ENCODE measurements at places on chromosomes 7 and 10.

- DNase-seq = no peak
Measured at GRCh38 chr10:73576890-73577591, 14.1 kb downstream of the USP54 start.

DNA sequence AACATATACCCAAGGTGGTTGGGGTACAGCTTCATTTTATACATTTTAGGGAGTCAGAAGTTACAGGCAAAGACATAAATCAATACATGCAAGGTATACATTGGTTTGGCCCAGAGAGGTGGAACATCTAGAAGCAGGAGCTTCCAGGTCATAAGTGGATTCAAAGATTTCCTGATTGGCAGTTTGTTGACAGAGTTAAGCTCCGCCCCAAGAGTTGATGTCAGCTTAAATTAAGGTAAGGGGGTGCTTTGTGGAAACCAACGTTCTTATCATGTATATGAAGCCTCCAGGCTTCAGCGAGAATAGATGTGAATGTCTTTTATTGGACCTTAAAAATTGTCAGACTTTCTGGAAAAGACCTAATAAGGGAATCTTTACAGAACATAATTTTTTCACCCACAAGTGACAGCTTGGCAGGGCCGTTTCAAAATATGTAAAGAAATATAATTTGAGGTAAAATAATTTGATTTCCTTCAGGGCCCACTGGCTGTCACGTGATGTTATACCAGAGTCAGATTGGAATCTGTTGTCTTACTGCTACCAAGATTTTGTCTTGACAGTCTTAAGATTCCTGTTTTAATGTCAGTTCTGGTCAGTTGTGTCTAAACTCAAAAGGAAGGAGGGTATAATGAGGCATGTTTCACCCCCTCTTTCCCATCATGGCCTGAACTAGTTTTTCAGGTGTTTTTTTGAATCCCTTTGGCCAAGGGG, 6.3 kb upstream of the PANK1 start:
- DNase-seq = no peak

- no peak for DNase-seq
Measured at GRCh38 chr7:2876031-2876731, 32.1 kb upstream of the GNA12 start.

GRCh38 chr7:74175340-74175739, 1.2 kb downstream of the EIF4H start:
- no peak for DNase-seq

GRCh38 chr10:80104066-80104926, 25.8 kb downstream of the TMEM254 start:
- no peak for DNase-seq

- no peak for DNase-seq
Measured at GRCh38 chr10:132666705-132667341, 119.1 kb downstream of the NKX6-2 start.

All from right renal pelvis (tissue), 4 donors.